ENCODE measurements at places on chromosomes 5 and 9. TPM values are rescaled to one million over a fixed set of nuclear protein-coding genes. Genes with fewer than 3 reads are reported as not detected.

ADAMTS2 gene
- 0.33 TPM for total RNA-seq

GRCh38 chr9:125218621-125219020 lies 18.3 kb downstream of the RABEPK start:
- no peak for DNase-seq

GRCh38 chr9:123927625-123928532 lies 2.0 kb downstream of the DENND1A start:
- DNase-seq = no peak

LRRC19 gene
- total RNA-seq = not detected

GRCh38 chr5:67194166-67194565 lies 2.4 kb downstream of the CD180 start:
- DNase-seq = no peak

- peak; percentile 82 for DNase-seq
These were observed 47.1 kb upstream of the RAI14 start for GRCh38 chr5:34608859-34609648.

C5orf34 gene
- total RNA-seq = 6.1 TPM

- DNase-seq = peak; percentile 66
These were observed 424.0 kb upstream of the RGMB start for GRCh38 chr5:98349251-98349989.

DAB2IP gene
- total RNA-seq = 103 TPM

- no peak for DNase-seq
These were observed 51.2 kb downstream of the INVS start for GRCh38 chr9:100150214-100150613.

TPPP gene
- 0.50 TPM for total RNA-seq

LRRC70 gene
- 1.2 TPM for total RNA-seq

- DNase-seq = no peak
These were observed 15.0 kb upstream of the CEP120 start for GRCh38 chr5:123438244-123438643.

GRCh38 chr5:51138164-51138563 lies 245.1 kb upstream of the ISL1 start:
- no peak for DNase-seq

DNA sequence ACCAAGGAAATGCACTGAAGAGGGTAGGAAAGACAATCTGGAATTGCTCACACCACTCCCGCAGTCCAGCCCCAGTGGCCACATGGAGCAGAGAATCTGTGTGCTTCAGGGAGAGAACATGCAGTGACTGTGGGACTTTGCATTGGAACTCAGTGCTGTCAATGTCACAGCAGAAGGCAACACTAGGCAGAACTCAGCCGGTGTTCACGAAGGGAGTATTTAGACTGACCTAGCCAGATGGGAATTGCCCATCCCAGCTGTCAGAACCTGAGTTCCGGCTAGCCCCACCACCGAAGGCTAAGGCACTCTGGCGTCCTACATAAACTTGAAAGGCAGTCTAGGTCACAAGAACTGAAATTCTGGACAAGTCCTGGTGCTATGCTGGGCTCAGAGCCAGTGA lies 139.0 kb downstream of the AGTPBP1 start:
- no peak for DNase-seq

CSF1R gene
- 1.3 TPM for total RNA-seq

GRCh38 chr9:127196826-127197145 lies 67.8 kb upstream of the GARNL3 start:
- DNase-seq = no peak

SLC34A1 gene
- not detected for total RNA-seq

DNA sequence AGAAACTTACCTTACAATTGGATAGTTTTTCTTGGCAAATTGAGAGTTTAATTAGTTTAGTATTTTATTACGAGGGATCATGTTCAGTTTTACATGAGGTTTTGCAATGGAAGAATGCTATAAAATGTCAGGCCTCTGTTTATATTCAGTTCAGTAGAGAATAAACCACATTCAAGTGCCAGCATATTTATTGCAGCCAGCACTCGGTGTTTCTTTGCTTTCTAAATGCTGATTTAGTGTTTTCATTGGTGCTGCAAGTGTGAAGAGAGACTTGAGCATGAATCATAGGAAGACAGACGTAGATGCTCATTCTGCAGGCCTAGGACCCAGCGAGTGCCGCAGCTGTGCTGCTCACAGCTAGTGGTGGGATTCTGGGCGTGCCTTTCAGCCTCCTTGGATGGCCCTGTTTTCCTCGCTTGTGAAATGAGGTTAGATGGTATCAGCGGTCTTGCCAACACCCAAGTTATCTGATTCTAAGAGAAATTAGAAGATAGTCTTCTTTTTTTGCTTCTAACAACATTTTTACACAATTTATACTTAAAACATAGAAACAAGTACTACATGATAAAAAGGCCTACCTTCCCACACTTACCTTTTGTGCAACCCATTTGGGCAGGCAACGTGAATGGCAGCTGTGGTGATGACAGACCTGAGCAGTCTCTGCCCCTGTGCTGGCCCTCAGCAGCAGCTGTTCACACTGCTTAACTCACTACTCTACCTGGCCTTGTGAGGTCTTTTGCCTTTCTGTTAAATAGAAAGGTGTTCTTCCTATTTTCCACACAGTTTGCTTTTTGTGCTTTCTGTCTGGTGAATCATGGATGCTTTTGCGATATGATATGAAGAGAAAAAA lies 26.8 kb upstream of the TNFAIP8 start:
- DNase-seq = no peak

MZB1 gene
- not detected for total RNA-seq

DNA sequence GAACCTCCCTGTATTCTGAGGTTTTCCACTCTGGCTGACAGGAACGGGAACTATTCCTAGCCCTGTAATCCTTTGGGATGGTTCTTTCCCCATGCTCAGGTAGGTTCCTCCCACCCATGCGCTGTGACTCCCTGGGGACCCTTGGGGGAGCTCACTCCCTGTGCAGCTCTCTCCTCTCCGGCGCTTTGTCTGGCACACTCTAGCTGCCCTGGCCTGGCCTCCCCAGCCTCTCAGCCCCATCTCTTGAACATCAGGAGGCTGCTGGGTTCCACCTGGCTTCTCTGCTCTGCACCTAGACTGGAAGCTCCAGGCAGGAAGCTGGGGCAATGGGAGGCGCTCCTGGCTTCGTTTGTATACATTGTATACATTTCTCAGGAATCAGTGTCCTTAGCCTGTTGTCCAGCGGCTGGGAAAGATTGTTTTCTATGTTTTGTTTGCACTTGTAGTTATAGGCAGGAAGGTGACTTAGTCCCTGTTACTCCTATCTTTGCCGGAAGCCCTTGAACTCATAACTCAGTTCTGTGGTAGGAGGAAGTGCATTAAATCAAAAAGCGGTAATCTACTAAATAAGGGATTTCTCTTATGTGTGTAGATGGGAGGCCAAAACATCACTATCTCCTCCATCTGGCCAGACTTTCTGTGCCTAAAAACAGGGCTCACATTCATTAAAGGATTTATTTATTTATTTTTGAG lies 20.4 kb downstream of the SLC25A25 start:
- no peak for DNase-seq

DNA sequence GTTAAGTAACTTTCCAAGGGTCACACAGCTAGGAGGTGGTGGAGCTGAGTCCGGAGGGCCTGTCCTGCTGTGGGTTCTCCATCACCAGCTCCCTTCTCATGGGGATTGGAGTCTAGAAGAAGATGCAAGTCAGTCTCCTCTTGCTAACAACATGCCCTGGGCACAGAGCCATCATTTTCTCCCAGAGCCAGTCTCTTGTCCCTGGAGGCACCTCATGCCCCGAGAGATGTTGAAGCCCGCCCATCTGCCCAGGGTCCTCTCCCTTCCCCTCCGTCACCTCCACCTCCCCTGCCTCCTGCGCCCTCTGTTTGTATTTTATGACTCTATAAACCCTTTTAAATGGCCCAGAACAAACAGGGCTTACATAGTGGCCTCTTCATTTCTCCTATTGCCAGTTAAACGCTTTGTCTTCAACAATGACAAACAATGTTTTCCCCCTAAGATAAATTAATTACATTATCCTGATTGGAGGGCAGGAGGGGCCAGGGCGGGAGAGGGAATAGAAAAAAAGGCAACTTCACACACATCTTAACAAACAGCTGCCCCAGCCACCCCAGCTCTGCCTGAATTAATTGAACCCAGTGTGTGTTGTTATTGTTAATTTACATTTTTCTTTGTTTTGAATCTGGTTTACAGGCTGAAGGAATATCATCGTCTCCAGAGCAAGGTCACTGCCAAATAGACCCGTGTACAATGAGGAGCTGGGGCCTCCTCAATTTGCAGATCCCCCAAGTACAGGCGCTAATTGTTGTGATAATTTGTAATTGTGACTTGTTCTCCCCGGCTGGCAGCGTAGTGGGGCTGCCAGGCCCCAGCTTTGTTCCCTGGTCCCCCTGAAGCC lies 55.8 kb downstream of the ASS1 start:
- DNase-seq = no peak

MCTP1 gene
- 31.9 TPM for total RNA-seq

GRCh38 chr5:139752506-139753473 lies 42.8 kb upstream of the PSD2 start:
- DNase-seq = no peak

NKD2 gene
- total RNA-seq = not detected

GRCh38 chr9:99433555-99433954 lies 211.5 kb downstream of the SEC61B start:
- DNase-seq = peak; percentile 83

SMC2 gene
- 25.1 TPM for total RNA-seq

SPATA31D4 gene
- total RNA-seq = not detected

- DNase-seq = no peak
These were observed 16.2 kb upstream of the CPLX2 start for GRCh38 chr5:175855041-175855720.

DNA sequence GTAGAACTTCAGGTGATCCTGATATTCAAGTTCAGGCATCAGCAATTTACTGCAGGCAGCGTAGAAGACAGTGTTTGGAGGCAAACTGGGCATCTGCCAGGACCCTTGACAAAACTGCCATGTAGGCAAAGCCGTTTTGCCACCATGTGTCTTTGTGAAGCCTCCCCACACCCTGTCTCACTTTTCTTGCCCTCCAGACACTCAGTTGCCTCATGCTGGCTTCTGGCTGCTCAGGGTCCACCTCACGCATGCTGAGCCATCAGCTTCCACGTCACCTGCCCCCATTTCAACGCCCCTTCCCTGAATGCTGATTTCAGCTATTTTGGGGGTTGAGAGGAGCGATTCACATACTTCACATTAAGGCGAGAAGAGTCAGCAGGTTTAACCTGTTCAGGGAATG lies 165.2 kb upstream of the KLF9 start:
- no peak for DNase-seq

- no peak for DNase-seq
These were observed 34.0 kb upstream of the CTNNAL1 start for GRCh38 chr9:109047259-109047658.

Measured in mammary epithelial cell (primary cell).